ENCODE measurements at places on chromosomes 11 and 22.

DNA sequence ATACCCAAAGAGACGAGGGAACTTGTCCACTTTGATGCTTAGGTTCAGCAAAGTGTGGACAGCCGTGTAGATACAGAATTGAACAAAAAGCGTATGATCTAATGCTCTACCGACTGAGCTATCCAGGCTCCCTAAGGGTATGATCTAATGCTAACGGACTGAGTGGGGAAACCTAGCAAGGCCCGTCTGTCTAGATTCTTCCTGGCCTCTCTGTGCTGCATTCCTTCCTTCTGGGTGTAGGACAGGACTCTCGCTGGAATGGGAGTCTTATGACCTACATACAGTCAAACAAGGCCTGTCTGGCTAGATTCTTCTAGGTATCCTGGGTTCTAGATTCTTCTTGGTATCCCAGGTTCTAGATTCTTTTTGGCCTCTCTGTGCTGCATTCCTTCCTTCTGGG is 8.4 kb upstream of the SLC15A3 start:
- no peak for DNase-seq

DNA sequence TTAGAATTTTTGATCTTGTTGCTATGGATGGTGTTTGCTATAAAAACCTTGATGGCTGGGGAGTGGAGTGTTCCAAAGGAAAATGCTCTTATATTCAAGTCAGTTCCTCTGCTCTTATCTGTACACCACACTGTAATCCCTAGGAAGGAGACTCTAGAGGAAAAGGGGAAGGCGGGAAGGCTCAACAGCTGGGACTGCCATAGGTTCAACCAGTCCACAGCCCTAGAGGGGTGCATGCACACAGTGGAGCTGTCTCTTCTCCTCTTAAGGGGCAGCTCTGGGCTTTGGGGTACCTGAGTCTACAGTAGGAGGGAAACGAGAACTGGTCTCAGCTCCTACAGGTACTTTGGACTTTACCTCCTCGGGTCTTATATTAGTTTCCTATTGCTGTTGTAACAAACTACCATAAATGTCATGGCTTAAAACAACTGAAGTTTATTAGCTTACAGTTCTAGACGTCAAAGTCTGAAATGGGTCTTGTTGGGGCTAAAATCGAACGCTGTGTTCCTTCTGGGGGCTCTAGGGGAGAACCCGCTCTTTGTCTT is 77.2 kb upstream of the ZBED5 start:
- no peak for DNase-seq

GRCh38 chr22:48138855-48139254 is 1376.4 kb downstream of the TBC1D22A start:
- DNase-seq, result no peak

GRCh38 chr11:12182302-12182675 is 71.9 kb downstream of the MICAL2 start:
- DNase-seq, result no peak

- no peak for DNase-seq
These were observed 45.2 kb downstream of the RASSF10 start for GRCh38 chr11:13054278-13054677.

- no peak for DNase-seq
These were observed 530.5 kb downstream of the KCNA4 start for GRCh38 chr11:29486301-29486700.

DNA sequence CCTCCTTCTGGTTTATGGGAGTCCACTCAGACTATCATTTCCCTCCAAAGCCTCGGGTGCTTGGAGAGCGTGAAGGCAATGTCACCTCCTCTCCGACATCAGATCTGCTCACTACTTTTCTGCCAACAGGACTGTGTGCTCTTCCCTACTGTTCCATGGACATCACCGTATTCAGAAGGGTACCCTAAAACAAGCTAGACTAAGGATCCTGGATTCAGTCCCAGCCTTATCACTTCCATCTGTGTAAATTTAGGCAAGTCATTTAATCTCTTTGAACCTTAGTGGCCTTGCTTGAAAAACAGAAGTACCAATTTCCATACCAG is 78.2 kb downstream of the KCNC1 start:
- DNase-seq, result no peak

DNA sequence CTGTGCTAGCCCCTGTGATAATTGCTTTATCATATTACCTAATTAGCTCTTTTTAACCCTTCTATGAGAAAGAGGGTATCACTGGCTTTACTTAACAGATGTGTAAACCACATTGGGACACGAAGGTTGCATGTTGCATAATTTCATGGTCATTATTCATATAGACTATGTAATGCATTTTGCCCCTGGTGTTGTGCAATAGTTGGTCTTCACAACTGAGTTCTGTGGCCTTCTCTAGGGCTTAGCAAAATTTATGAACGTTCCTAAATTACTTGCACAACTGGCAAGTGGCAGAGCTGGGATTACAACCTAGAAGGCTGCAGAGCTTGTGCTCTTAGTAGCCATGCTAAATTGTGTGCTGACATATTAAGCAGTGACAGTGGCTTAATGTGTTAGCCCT is 34.6 kb upstream of the PDGFD start:
- no peak for DNase-seq

DNA sequence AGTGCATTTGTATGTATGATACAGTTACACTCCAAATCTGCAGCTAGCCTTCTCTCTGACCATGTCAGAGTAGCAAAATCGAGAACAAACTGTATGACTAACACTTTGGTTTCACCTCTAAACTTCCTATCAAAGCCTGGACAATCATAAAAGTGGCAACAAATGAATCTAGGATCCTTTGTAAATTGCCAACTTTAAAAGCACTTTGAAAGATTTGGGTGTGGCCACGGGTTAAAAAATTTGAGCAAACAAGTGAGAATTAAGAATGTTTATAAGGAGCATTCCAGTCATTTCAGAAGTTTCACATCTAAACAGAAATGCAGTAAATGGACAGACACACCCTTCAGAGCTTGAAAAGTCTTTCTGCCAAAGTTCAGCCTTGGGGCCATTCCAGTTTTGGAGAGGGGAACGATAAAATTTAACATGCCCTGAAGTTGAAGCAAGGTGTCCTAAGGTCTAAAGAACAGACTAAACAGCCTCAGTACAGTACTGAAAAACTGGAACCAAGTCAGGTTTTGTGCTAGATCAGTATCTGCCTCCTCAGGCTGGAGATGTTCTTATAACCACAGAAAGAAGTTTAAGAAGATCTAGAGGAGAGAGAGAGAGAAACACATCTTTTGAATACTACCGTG is 181.9 kb upstream of the BDNF start:
- DNase-seq, result no peak

GRCh38 chr11:71454470-71455113 is 1.6 kb downstream of the NADSYN1 start:
- no peak for DNase-seq

DNA sequence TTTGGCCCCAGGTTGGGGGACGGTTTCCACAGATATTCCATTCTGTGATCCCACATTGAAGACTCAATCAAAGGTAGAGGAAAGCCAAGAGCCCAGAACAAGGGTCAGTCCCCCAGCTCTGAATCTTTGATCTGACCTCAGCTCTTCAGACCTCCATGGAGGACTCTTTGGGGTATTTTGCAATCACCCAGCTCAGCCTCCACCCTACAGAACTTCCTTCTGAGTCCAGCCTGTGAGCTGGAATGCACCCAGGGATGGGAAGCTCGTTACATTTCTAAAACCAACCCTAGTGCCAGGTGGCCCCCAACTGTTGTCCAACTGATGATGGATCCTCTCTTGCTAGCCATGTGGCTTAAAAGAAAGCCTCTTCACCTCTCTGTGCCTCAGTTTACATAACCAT is 335.3 kb downstream of the MN1 start:
- DNase-seq, result no peak

GRCh38 chr22:45980761-45981160 is 3.8 kb upstream of the WNT7B start:
- no peak for DNase-seq

GRCh38 chr22:19596680-19597398 is 72.6 kb upstream of the CLDN5 start:
- DNase-seq, result no peak

DNA sequence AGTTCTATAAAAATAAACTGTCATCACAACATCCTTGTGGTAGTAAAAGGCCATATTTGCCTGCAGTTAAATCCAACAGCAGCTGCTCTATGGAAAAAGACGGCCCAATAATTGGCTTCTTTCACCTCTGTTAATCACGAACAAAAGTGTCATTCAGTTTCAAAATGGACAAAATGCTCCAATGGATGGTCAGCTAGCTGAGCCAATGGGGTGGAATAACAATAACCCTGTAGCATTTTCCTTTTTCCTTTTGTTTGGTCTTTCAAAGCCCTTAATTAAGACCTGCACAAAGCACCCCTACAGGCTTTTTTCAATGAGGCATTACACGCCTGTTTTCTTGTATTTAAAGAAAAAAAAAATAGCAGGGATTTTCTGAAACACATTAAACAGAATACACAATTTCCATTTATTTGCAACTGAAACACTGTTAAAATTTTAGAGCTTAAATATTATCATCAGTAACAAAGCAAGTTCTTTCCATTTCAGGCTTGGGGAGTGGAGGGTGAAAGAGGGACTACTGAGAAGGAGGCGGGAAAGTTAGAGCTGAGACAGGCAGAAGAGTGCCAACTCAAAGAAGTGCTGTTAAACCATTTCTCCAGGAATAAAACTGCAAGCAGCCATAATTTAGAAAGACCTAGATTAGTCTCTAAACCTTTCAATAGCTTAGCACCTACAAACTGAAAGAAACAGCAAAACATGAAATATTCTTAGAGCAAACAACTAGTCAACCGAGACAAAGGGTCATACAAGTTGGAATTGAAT is 28.7 kb downstream of the LGR4 start:
- DNase-seq, result no peak

GRCh38 chr11:31804312-31805036 is 6.6 kb downstream of the PAX6 start:
- DNase-seq, result no peak

DNA sequence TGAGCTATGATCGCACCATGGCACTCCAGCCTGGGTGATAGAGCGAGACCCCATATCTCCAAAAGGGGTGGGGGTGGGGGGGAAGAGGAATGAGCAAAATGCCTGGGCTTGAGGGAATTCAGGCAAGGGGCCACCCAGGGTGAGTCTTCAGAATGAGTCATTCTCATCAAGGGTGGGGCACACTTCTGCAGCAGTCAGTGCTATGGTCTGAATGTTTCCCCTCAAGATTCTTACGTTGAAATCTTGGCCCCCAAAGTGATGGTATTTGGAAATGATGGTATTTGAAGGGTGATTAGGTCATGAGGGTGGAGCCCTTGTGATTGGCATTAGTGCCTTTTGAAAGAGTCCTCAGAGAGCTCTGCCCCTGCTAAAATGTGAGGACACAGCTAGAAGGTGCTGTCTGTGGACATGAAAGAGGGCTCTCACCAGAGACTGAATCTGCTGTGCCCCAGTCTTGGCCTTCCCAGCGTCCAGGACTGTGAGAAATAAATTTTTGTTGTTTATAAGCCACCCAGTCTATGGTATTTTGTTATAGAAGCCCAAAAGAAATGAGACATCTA is 86.4 kb upstream of the THY1 start:
- no peak for DNase-seq

GRCh38 chr11:112828421-112828820 is 132.8 kb upstream of the NCAM1 start:
- DNase-seq, result no peak

DNA sequence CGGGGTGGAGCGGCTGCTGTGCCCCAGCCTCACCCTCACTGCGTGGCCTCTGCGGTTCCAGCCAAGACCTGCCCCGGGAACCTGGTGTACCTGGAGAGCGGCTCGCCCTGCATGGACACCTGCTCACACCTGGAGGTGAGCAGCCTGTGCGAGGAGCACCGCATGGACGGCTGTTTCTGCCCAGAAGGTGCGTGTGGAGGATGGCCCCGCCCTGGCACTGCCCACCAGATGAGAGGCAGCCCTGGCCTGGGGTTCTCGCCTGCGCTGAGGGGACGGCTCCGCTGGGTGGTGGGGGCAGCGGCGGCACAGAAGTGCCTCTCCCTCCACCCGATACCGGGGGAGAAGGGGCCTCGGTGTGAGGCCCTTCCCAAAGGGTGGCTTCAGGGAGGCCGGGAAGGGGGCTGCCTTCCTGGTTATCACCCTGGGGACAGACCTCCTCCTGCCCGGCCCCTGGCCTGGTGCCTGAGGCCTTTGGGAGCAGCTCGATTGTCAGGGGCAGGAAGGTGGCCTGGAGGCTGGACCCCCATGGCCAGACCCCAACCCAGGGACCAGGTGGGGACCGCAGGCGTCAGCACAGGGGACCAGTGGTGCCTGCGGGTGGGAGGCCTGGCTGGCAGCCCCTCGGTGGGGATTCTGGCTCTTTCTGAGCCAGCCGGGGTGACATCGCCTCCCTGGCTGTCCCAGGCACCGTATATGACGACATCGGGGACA is 7.1 kb downstream of the MUC2 start:
- no peak for DNase-seq
